ENCODE measurements at places on chromosomes 6 and 20.

DNA sequence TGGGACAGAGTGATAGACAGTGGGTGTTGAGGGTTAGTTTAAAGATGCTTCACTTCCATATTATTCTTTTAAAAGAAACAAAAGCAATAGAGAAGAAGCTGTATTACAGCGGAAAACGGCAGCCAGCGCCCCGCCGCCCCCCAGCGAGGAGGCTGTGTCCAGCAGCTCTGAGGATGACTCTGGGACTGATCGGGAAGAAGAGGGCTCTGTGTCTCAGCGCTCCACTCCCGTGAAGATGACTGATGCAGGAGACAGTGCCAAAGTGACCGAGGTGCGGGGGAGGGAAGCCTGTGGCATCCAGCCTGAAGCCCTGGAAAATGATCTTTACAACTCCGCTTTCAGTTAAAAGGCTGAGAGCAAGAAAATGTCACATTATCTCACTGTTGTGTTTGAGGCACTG lies 100.2 kb downstream of the FIG4 start:
- DNase-seq, result no peak

- DNase-seq, result no peak
Observed at GRCh38 chr6:64895945-64896344, 811.1 kb downstream of the EYS start.

DNA sequence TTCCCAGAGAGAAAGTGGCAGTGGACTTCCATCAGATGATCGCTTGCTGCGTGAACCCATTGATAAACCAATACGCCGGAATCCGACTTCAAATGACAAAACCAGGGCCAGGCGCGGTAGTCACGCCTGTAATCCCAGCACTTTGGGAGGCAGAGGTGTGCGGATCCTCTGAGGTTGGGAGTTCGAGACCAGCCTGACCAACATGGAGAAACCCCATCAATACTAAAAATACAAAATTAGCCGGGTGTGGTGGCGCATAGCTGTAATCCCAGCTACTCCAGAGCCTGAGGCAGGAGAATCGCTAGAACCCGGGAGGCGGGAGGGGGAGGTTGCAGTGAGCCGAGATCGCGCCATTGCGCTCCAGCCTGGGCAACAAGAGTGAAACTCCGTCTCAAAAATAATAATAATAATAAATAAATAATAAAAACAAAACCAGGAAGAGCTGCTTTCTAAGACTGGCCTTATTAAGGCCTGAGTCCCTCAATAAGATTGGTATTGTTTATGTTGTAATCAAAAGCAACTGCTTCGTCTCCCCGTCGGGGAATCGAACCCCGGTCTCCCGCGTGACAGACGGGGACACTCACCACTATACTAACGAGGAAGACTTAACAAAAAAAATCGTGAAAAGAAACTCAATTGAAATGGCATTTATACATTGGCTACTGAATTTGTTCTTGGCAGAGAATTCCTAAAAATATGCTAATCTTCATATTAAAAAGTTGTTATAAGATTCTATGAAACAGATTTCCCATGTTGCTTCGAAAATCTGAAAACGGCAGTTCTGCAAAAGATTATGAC lies 110.2 kb upstream of the ZNF184 start:
- DNase-seq, result no peak

- DNase-seq, result no peak
Observed at GRCh38 chr20:10946124-10946880, 272.5 kb upstream of the JAG1 start.
